ENCODE measurements at places on chromosomes 2 and 18.

GRCh38 chr18:56988022-56988421, 158.9 kb upstream of the BOD1L2 start:
- DNase-seq: no peak

DNA sequence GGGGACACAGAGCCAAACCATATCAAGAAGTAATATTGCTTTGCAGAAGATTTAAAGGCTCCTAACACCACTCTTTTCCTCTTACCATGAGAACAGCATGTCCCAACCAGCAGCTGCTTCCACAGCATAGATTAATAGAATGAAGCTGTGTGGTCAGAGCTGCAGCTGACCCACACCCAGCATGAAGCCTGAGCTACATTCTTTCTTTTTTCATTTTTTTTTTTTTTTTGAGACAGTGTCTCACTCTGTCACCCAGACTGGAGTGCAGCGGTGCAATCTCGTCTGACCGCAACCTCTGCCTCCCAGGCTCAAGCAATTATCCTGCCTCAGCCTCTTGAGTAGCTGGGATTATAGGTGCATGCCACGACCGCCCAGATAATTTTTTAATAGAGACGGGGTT, 289.8 kb downstream of the RAD51AP2 start:
- no peak for DNase-seq

- no peak for DNase-seq
Measured at GRCh38 chr2:69241664-69242514, 145.1 kb downstream of the GFPT1 start.

GRCh38 chr2:191961556-191961955, 114.7 kb upstream of the CAVIN2 start:
- DNase-seq: no peak

GRCh38 chr2:95022309-95023221, 2.9 kb upstream of the MAL start:
- DNase-seq: peak; percentile 74

GRCh38 chr2:145541028-145541427, 1021.1 kb upstream of the ZEB2 start:
- DNase-seq: no peak

DNA sequence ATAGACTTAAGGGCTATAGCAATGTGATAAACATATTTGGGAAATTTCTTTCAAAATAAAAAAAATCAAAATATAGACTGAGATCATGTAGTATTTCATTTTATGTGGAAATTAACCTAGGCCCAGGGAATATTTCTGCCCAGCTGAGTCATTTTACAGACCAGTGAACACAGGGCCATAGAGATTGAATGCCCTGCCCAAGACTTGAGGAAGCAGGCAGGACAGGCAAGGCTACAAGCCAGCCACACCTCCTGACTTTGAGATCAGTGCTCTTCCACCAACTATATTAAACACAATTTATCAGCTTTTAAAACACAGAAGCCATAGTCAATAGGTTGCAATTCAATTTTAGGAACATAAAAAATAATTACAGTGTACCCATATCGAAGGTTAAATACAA, 12.9 kb downstream of the CCDC148 start:
- DNase-seq: no peak

- no peak for DNase-seq
Measured at GRCh38 chr2:65530547-65531320, 98.3 kb upstream of the SPRED2 start.

DNA sequence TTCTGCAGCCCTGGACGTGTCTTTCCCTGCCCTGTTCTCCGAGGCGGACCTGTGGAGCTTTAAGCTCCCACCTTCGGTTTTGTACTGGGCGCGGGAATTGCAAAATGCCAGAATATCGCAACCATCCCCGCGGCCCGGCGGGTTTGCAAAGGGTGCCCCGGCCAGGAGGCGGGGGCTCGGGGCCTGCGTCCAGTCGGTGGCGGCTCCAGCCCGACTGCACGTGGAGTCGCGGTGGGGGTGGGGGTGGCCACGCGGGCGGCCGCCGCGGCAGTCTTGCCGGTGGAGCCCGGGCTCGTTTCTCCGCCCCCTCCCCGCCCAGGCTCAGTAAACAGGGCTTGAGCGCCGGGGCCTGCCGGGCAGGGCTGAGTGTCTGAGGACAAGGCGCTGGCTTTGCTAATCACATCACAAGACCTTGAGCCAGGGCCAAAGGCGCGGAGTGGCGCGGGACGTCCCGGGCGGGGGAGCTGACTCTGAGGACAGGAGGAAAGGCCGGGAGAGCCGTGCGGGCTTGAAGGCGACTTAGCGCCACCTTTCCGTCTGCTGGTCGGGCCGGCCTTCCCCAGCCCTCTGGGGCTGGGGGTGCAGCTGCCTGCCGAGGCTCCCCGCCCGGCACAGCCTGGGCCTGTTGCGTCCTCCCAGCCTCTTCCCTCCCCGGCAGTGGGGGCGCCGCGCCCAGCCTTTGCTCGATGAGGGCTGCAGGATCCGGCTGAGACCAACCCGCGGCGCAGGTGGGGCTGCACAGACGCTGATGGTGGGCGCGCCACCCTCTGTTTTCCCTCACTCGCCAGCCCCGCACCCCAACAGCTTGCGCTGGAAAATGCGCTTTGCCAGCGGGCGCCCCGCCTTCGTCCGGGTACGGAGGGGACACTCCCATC, 786 bp upstream of the ZFP36L2 start:
- DNase-seq: peak; percentile 49

- DNase-seq: no peak
Measured at GRCh38 chr2:69985688-69986087, 24.3 kb upstream of the ASPRV1 start.

GRCh38 chr2:86139981-86140380, 33.9 kb downstream of the PTCD3 start:
- peak; percentile 12 for DNase-seq

DNA sequence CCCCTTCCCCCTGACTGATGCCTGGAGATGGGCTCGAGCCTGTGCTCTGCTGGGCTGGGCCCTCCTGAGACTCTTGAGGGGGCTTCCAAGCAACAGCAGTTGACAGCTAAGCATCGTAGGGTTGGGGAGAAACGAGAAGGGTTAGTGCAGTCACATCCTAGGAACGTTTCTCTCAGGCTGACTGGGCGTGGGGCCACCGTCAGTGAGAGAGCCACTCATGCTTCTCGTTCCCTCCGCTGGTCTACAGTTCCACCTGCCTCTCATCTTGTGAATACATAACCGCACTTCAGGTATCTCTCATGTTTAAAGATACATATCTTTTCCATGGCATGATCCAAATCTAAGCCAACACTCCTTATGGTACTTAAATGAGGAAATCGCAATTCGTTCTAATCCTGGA, 66.4 kb downstream of the TRAPPC12 start:
- no peak for DNase-seq

GRCh38 chr2:209495855-209496585, 72.2 kb downstream of the MAP2 start:
- DNase-seq: no peak

- no peak for DNase-seq
Measured at GRCh38 chr2:30127016-30127893, 19.6 kb upstream of the YPEL5 start.

DNA sequence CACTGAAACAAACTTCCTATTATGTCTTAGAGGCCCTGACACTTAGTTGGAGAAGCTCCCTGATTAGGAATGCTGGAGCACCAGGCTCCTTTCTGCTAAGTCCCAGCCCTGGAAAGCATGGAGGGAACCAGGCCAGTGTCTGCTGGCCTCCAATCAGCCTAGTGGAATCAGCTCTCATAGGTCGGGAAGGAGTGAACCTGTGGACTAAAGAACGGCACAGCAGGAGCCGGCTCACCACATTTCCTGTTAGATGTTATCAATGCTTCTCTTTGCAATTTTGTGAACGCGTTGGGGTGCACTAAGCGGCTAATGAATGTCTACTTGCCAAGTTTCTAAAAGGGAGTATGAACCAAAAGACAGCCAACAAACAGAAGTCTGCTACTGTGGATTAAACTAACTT, 296.6 kb downstream of the NAPG start:
- DNase-seq: no peak

DNA sequence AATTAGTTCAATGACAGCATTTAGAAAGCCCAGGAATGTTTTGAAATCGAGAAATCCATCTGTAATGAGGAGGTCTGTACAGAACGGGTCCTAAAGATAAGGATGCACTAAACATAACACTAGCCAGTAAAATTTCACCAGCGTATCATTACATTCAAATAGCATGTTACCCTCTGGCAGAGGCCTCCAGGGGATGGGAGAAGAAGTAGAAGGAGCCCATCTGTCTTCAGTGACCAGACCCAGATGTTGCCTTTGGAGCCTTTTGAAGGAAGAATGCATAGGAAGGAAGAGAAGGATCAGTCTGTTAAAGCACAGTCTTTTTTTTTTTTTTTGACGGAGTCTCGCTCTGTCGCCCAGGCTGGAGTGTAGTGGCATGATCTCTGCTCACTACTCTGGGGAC, 86.1 kb upstream of the BCL2L11 start:
- no peak for DNase-seq

GRCh38 chr2:98329549-98329948, 16.7 kb upstream of the CNGA3 start:
- DNase-seq: no peak

DNA sequence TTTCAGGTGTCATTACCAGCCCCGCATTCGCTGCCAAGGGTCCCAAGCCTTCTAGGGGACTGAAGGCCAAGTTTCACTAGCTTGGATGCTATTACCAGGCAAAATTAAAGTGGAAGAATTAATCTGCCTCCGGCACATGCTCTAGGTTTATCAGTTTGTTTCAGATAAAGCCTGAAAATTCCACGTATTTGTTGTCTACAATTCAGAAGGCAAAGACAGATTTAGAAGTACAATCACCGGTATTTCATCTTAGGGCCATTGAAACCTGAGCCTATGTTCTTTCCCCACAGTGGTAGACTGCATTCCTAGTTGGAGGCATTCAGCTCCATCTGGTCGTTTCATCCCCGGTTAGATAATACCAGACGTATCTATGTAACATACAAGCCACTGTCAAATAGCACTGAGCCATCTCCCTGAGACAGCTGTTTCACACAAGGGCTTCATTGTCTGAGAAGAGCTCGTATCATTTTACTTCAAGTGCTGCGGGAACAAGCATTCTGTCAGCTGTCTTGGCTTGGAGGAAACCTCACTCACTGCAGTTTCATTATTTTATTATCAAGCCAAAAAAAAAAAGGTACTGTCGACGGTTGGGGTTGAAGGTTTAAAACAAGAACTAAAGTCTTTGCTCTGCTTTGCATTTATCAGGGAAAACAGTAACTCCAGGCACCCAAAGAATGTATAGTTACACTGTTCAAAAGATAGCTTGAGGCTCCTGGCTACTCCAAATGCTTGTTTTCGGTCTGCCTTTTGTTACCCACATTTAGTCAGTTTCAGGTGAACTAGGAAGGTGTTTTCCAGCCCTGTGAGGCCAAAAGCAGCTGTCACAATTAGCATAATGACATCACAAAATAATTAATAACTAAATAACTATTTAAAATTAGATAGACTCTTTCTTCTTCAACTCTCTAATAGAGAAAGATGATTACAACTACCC, 76.7 kb downstream of the TGIF1 start:
- DNase-seq: no peak

- DNase-seq: no peak
Measured at GRCh38 chr2:61045226-61045625, 20.4 kb upstream of the SANBR start.

DNA sequence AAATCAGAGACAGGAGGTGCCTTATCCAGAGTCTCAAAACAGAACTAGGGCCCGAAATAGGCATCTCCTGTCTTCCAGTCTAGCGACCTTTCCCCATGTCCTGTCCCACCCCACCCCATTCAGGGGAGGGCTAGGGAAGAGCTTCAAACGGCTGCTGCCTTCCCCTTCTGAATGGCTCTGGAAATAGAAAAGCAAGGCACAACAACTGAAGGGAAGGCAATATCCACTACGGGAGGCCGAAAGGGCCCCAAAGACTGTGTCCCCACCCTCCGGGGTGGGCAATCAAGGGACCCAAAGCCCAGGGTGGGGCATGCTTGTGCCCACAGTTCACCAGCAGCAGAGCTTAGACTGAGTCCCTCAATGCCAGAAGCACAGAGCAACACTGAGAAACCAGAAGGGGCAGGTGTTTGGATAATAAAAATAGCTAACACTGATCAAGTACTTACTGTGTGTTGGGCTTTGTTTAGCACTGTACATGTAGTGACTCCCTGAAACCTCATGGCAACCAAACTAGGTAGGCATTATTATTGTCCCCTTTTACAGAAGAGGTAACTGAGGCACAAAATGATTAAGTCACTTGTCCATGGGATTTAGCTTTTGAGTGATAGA, 38.5 kb downstream of the CYRIA start:
- DNase-seq: no peak

DNA sequence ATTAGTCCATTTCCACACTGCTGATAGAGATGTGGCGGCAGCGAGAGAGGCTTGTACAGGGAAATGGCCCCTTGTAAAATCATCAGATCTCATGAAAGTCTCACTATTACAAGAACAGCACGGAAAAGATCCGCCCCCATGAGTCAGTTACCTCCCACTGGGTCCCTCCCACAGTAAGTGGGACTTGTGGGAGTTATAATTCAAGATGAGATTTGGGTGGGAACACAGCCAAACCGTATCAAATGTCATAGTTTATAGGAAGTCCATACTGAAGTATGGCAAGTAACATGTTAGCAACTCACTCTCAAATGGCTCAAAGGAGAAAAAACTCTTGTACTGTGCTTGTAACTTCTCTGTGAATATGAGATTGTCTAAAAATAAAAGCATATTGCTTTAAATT, 56.1 kb downstream of the FARP2 start:
- DNase-seq: no peak

- DNase-seq: no peak
Measured at GRCh38 chr2:223055836-223056235, 3.8 kb downstream of the KCNE4 start.

GRCh38 chr2:28408764-28409599, 16.3 kb downstream of the FOSL2 start:
- DNase-seq: peak; percentile 80

DNA sequence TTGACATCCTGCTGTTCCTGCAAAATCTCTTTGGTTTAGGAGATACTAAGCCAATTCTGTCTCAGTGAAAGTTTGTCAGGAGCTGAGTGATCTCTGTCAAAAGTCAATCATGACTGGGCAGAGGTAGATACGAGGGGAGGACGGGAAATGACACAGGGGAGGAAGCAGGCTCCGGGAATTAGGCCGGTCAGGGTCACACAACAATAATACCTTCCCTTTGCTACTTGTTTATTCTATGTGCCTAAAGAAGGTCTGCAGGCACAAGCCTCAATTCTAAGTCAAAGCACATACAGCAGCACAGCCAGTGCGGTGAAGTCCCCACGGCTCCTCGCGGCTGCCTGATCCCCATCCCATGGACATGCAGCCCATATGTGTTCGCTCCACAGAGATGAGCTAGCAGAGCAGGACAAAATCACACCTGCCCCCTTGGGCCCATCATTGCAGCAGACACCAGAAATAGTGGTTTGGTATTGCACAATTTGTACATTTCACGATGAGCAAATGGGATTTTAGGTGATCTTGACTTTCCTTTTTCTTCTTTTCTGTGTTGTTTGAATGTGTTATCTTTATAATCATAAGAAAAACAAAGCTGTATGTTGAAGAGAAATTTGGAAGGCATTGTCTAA, 141.4 kb downstream of the VAPA start:
- no peak for DNase-seq
